NB4 (cell line): ENCODE measurements at places on chromosomes 1 and 21.

DNA sequence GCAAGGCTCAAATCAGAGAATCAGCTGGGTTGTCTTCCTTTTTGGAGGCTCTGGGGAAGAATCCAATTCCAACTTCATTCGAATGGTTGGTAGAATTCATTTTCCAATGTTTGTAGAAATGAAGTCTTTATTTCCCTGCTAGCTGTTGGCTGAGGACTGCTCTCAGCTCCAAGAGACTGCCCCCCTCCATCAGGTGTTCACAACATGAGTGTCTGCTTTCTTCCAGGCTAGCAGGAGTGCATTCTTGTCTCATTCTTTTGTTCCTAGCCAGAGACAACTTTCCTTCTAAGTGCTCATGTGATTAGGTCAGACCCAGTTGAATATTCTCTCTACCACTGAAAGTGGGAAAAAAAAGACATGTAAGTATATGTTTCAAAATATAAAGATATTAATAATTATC is 95.2 kb downstream of the HLX start:
- no peak for DNase-seq

GRCh38 chr1:192489748-192490147 is 85.8 kb upstream of the RGS1 start:
- peak; percentile 40 for DNase-seq

DNA sequence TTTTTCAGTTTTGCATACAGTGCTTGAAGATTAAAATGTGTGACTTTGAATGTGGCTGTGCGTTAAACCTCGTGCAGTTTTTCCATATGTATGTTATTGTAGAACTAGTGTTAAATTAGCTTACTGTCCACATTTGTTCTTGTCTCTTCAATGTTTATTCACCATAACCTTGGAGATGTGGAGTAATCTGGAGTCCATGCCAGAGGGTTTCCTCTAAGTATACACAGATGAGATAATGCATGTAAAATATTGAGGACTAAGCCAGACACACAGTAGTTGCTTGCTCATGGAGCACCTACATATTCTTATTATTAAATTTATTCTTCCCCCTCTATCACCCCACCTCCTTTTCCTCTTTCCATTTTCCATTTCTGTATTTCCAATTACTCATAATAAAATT is 7.7 kb upstream of the GIPC2 start:
- no peak for DNase-seq

DNA sequence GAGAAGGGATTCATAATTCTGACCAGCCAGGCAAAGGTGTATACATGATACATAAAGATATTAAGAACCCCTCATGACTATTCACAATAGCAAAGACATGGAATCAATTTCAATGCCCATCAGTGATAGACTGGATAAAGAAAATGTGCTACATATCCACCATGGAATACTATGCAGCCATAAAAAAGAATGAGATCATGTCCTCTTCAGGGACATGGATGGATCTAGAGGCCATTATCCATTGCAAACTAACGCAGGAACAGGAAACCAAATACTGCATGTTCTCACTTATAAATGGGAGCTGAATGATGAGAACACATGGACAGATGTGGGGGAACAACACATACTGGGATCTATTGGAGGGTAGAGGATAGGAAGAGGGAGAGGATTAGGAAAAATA is 21.4 kb downstream of the CR1L start:
- DNase-seq, result no peak

GRCh38 chr1:41175546-41175945 is 66.6 kb downstream of the SCMH1 start:
- no peak for DNase-seq
